ENCODE measurements at places on chromosomes 7 and 10. TPM values are rescaled to one million over a fixed set of nuclear protein-coding genes. Genes with fewer than 3 reads are reported as not detected.

The GHRHR gene
- total RNA-seq: not detected

The ELN gene
- total RNA-seq: 15.4 TPM

The ABCB1 gene
- 1.4 TPM for total RNA-seq

The SBDS gene
- total RNA-seq: 417 TPM

The GARS1 gene
- 44.5 TPM for total RNA-seq

The CDH23 gene
- 2.0 TPM for total RNA-seq

The SSC4D gene
- total RNA-seq: 1.0 TPM

The SEM1 gene
- total RNA-seq: 30.5 TPM
